C1 segment of cervical spinal cord (tissue), 14 donors: ENCODE measurements at places on chromosomes 16 and 17.

GRCh38 chr17:57068222-57068658 is 16.8 kb upstream of the AKAP1 start:
- DNase-seq: no peak

- DNase-seq: no peak
Measured at GRCh38 chr17:63190821-63191370, 224.9 kb downstream of the TANC2 start.

- no peak for DNase-seq
Measured at GRCh38 chr17:4719684-4720221, 9.3 kb downstream of the ARRB2 start.

DNA sequence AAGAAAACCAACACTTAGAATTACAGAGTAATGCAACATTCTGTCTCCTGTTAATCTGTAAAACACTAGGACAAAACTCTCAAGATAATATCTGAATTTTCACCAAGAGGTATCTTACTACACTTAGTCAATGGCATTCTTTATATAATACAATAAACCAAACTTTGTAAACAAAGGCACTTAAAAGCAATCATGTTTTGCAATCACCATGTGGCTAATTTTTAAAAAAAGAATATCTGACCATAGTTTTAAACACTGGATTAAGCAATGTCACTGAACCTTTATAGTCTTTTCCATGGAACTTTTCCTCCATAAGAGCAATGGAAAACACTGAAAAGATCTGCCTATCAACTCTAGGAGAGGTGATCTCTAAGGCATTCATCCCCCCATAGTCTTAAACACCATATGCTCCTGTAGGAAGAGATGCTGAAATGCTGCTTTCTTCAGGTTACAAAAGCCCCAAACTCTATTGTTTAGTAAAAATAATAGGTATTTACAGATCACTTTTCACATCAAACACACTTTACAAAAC is 144.2 kb upstream of the CORO6 start:
- DNase-seq: no peak
